Effector memory CD8-positive, alpha-beta T cell (primary cell): ENCODE measurements at places on chromosomes 4 and X.

DNA sequence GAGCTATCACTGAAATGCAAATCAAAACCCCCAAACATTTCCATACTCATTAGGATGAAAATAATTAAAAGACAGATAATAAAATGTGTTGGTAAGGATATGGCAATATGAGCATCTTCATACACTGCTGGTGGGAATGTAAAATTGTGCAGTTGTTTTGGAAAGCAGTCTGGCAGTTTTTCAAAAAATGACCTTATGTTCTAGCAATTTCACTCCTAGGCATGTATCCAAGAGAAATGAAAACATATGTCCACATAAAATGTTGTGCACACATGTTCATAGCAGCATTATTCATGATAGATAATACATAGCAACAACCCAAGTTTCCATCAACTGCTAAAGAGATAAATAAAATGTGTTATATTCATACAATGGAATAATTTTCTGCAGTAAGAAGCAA lies 14.8 kb upstream of the GPRASP2 start:
- no peak for DNase-seq

DNA sequence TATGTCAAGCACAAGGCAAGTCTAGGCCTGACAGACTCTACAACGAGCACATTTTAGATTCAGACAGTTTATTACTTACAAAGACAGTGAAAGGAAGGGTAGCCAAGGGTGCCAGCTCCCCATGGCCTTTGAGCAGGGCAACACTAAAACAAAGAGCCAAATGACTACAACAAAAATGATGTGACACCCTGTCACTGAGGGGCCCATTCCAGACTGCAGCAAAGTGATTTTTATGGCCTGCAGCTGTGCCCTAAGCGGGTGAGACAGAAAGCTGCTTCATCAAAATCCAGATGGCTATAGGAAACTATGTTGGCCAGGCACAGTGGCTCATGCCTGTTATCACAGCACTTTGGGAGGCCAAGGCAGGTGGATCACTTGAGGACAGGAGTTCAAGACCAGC lies 13.4 kb upstream of the RP2 start:
- no peak for DNase-seq

GRCh38 chr4:83340692-83341343 lies 6.2 kb upstream of the HPSE start:
- DNase-seq = peak; percentile 43

DNA sequence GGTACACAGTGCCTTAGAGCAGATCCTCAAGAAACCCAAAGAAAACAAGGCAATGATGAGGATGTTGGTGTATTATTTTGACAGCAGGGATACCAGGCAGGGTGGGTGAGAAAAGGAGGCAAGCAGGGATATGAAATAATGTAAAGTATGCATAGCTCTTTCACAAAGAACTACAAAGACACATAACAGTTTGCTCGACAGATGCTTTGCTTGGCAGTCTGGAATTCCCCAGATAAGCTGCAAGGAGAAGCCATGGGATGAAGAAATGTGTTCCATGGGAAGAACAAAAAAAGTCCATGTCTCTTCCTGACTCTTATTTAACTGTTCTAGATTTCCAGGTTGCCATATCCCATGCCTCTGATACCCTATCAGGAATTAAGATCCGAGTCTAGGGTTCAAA lies 75.4 kb downstream of the FAM13A start:
- DNase-seq = no peak

GRCh38 chrX:34918856-34919255 lies 23.7 kb upstream of the FAM47B start:
- no peak for DNase-seq

GRCh38 chr4:99679204-99679603 lies 21.6 kb upstream of the C4orf54 start:
- DNase-seq = no peak

GRCh38 chr4:94882756-94883155 lies 125.0 kb downstream of the BMPR1B start:
- no peak for DNase-seq

GRCh38 chrX:3066555-3066954 lies 25.3 kb downstream of the ARSF start:
- no peak for DNase-seq

GRCh38 chr4:99405433-99406115 lies 29.6 kb downstream of the ADH7 start:
- peak; percentile 48 for DNase-seq

- peak; percentile 32 for DNase-seq
Measured at GRCh38 chrX:13658602-13659001, 5.7 kb downstream of the TCEANC start.

- no peak for DNase-seq
Measured at GRCh38 chr4:13944095-13944511, 316.6 kb upstream of the BOD1L1 start.

DNA sequence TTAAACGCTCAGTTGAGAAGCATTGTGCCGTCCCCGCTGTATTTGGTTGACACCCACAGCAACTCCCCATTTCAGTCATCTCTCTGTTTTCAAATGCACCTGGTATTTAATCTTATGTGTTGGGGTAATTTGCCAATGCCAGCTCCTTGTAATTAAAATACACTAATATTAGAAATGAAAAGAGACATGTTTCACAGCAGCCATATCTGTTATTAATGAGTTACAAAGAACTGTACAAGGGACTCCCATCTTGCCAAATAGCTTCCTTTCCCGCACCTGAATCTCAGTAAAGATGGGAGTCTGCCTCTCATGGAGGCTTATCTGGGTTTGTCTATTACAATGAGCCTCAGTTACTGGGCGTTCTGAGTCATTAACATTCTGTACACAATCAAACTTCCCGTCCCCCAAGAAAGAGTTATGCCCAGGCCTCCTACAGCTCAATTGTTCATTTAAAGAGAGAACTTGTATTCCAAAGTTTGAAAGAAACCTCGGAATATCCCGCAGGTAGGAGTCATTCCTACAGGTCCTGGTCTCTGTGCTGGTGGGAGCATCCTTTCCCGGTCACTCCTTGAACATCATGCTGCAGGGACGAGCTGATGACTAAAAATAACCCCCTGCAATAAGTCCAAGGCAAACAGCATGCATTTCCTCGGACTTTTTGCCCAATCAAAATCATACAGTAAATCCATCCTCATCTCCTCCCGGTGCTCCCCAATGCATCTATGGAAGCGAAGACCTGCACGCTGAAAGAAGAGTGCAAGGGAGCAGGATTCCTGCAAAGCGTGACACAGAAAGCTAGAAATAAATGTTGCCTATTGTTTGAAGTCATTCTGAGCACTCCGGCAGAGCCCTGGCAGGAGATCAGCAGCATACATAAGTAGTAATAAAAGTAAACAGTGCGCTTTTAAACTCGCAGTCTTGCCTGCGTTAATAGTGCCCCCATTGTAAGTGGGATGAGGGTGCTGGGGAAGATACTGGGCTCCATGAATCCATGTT lies 926 bp downstream of the NDP start:
- no peak for DNase-seq

GRCh38 chrX:22690116-22690515 lies 309.6 kb upstream of the DDX53 start:
- DNase-seq = no peak

- no peak for DNase-seq
Measured at GRCh38 chr4:53089936-53090729, 228.0 kb downstream of the RASL11B start.

GRCh38 chr4:33883111-33883510 lies 2361.2 kb downstream of the ARAP2 start:
- DNase-seq = no peak

GRCh38 chr4:86977621-86978184 lies 42.9 kb downstream of the AFF1 start:
- no peak for DNase-seq

DNA sequence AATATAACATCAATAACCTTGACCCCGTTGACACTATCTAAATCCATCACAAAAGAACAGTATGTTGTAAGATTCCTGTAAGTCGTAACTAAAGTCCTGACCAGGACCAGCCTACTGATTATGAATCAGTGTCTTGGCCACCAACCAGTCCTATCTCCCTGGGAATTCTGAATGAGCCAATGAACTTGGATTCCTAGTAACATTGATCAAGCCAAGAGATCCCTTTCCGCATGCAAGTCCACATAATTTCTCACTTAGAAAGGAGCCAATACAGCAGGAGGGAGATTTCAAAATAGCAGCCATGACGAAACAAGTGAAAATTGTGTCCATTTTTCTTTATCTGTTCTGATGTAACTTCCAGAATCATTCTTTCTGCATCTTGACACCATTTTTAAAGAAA lies 9.5 kb downstream of the XPNPEP2 start:
- no peak for DNase-seq

- DNase-seq = no peak
Measured at GRCh38 chr4:11614426-11614825, 185.7 kb upstream of the HS3ST1 start.

- no peak for DNase-seq
Measured at GRCh38 chr4:156137679-156138473, 184.2 kb upstream of the CTSO start.

DNA sequence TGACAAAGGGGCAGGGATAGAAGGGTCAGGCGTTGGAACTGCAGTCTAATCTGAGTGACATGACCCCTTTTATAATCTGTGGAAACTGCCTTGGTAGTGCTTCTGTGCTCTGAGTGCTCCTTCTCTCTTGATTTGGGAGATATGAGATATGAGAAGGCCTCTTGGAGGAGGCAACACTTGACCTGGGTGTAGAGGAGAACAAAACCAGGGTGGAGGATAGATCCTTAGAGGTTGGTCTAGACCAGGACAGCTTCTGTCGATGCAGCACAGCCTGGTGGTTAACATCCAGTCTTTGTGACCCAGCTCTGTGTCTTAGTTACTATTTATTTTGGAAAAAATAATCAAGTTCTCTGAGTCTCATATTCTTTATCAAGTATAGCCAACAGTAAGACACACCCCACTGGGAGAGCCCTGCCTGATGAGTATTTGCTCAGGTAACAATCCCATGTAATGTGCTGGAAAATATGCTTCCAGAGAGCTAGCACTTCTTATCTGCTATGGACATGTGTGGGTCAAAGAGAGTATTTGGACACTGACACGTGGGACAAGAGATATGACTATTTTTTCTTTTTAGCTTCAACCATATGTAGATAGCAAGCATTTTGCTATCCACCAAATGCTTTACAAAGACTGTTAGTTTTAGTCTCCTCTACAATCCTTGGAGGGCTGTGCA lies 9.1 kb downstream of the USP51 start:
- no peak for DNase-seq

DNA sequence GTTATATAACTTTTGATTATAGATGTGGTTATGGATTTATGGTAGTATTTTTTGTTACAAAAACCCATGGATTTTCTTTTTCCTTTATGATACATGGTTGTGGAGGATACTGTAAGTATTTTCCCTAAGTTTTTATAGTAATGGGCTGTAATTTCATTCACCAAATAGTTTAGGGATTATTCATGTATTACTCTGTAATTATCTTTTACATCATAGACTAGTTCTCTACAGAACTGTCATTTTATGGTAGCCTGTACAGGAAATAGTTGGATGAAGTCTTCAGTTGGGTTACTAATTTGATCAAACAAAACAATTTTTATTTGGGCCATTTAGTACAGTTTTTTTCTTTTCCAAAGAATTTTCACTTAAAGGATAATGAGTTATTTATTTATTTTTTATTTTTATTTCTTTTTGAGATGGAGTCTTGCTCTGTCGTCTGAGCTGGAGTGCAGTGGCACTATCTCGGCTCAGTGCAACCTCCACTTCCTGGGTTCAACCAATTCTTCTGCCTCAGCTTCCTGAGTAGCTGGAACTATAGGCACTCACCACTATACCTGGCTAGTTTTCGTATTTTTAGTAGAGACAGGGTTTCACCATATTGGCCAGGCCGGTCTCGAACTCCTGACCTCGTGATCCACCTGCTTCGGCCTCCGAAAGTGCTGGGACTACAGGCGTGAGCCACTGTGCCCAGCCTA lies 42.1 kb downstream of the RBPJ start:
- no peak for DNase-seq

DNA sequence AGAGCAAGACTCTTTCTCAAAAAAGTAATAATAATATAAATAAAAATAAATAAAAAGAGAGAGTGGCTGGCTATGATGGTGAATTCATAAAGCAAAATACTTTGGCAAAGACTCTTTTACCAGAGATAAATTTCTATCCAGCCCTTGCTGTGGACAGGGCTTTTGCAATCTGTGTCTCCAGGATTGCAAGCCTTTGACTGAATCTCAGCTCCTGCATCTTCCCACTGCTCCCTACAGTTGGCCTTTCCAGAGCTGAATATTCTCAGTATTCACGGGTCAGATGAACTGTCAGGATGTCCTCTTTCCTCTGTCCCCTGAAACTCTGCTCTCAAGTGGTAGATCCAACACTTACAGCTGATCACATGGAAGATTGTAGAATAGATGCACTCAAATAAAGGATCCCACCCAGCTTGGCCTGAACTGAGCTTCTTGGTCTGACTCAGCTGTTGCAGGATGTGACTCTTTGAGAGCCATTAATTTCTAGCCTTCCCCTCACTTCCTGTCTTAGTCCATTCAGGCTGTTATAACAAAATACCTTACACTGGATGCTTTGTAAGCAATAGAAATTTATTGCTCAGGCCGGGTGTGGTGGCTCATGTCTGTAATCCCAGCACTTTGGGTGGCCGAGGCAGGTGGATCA lies 123.4 kb upstream of the GUCY1A1 start:
- DNase-seq = no peak

DNA sequence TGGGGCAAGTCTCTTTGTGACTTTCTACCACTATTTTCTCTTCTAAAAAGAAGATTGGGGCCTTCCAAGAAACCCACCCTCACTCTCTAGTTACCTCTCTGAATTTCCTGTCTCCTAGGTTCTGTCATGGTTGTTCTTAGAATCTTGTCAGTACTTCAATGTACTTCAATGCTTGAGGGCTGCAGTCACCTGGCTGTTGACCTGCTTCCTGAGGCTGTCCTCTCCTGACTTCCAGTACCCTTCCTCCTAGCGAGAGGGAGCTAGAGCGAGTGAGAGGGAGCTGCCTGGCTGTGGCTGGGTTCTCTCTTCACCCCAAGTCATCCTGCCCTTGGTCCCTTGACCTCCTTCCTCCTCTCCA lies 17.7 kb downstream of the CD99L2 start:
- DNase-seq = no peak

GRCh38 chr4:7186031-7186430 lies 6.3 kb upstream of the SORCS2 start:
- no peak for DNase-seq

- no peak for DNase-seq
Measured at GRCh38 chr4:24640366-24640765, 56.0 kb upstream of the DHX15 start.

- DNase-seq = no peak
Measured at GRCh38 chrX:93791304-93791703, 117.3 kb downstream of the FAM133A start.

GRCh38 chr4:176149680-176150355 lies 45.6 kb downstream of the SPATA4 start:
- DNase-seq = no peak

- no peak for DNase-seq
Measured at GRCh38 chr4:168421055-168421454, 59.2 kb downstream of the DDX60L start.
